ENCODE measurements at places on chromosomes 1 and 21. TPM values are rescaled to one million over a fixed set of nuclear protein-coding genes. Genes with fewer than 3 reads are reported as not detected.

The LCE1C gene
- not detected for total RNA-seq

The SH2D1B gene
- total RNA-seq = not detected

The PSMG1 gene
- 82.3 TPM for total RNA-seq

The IGSF8 gene
- total RNA-seq = 34.5 TPM

The RGS4 gene
- not detected for total RNA-seq

The PLEKHA6 gene
- total RNA-seq = 0.80 TPM

The GBP6 gene
- 0.73 TPM for total RNA-seq
